ENCODE measurements at places on chromosomes 5 and 9. TPM values are rescaled to one million over a fixed set of nuclear protein-coding genes. Genes with fewer than 3 reads are reported as not detected.

The ARSI gene
- not detected for total RNA-seq

The IRGM gene
- total RNA-seq: not detected

The NIM1K gene
- not detected for total RNA-seq

The SH2D3C gene
- total RNA-seq: 0.23 TPM

The RANBP3L gene
- total RNA-seq: 1.6 TPM
